Hematopoietic multipotent progenitor cell treated with erythropoietin and hydrocortisone succinate and interleukin-3 and kit ligand, for 4 days (in vitro differentiated cells): ENCODE measurements at places on chromosomes 4 and X.
A peak's percentile ranks its signal among the peaks of the same experiment; 100 is the strongest.

- DNase-seq = no peak
These were observed 293.2 kb upstream of the SLC7A11 start for GRCh38 chr4:138535316-138535715.

- no peak for DNase-seq
These were observed 50.5 kb downstream of the CXCL1 start for GRCh38 chr4:73919691-73920090.

DNA sequence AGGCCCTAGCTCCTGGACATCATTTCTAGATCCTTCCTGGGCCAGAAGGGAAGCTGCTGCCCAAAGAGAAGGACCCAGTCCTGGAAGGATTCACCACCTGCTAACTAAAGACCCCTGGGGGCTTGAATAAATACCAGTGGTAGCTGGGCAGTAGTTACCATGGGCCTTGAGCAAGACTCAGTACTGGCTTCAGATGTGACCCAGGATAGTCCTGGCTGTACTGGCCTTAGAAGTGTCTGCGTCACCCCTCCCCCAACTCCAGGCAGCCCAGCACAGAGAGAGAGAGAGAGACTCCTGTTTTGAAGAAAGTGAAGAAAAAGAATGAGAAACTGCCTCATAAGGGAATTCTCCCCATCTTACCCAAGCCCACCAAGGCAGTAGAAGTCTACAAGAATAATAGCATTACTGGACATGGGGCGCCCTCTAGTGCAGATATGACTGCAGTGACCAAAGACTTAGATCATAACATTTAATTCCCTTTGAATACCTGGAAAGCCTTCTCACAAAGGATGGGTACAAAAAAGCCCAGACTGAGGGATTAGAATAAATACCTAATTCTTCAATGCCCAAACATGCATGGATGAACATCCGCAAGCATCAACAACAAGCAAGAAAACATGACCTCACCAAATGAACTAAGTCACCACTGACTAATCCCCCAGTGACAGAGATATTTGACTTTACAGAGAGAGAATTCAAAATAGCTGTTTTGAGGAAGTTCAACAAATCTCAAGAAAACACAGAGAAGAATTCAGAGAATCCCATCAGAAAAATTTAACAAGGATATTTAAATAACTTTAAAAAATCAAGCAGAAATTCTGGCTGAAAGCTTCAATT is 171.8 kb downstream of the HNRNPD start:
- peak; percentile 83 for DNase-seq

- DNase-seq = peak; percentile 10
These were observed 1.0 kb upstream of the OTOP1 start for GRCh38 chr4:4227510-4228355.

DNA sequence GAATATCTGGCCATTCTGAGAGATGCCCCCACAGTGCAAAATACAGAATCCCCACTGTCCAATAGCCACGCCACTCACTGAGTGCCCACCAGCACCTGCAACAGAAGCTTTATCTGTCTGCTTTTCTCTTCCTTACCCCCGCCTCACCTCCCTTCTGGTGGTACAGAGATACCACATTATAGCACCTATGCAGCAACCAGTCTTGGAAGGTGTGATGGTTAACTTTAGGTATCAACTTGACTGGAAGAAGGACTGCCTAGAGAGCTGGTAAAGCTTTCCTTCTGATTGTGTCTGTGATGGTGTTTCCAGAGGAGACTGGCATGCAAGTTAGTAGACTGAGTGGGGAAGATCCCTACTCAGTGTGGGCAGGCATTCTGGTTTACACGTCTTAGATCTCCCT is 61.8 kb upstream of the TXK start:
- DNase-seq = no peak

DNA sequence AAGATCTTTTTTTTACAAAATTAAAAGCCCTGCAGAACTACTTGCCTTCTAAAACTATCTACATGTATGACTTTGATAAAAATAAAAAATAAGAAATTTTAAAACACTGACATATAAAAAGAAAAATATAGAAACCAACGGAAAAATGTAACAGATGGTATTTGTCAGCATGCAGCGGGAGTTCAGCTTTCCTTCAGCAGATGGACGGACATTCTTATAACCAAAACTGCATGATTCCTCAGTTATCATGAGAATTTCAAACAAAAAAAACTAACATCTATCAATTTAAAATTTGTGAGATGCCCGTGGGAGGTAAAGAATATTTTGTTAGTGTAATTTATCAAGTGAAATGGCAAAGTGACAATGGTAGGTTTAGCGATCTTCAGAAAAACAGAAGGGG is 23.2 kb downstream of the RWDD4 start:
- no peak for DNase-seq

DNA sequence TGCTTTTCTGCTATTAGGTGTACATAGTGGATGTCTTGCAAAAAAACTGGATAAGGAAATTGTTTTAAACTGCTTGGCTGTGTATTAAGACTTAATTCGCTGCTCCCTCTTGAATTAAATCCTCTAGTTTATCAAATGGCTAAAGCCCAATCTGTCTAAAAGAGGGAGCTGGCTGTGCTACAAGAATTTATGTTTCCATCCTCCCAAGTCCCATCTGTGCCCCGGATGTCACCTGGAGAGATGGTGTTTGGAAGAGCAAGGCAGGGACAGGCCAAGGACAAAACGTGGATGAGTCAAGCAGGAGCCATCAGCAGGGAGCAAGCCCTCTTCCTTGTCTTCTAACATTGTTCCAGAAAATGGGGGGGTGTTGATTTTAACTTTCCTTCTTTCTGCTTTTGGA is 171.3 kb upstream of the LCORL start:
- DNase-seq = no peak

GRCh38 chr4:94605241-94605805 is 152.4 kb upstream of the BMPR1B start:
- DNase-seq = no peak

DNA sequence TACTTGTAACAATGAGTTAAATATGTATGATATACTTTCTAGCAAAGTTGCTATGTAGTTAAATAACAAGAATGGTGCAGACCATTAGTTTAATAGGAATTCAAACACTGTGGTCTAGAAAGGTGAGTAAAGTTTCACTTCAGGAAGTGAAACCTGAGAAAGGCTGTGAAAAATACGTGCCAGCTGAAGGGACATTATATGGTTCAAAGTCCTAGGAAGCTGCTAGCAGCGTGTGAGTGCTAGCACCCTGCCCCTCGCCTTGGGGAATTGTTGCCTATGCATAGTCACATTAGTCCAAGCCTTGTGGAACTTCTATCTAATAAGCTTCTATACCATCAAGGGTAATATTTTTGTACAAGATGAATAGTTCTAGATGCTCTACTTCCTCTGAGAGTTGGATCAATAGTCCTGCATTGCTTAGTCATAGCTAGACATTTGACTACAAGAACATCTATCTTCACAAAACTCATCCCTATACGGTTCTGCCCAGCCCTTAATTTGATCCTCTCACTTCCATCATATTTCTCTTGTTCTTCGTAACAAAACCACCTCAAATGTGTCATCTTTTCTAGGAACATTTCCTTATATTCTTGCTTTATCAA is 45.8 kb upstream of the ARSJ start:
- DNase-seq = no peak

GRCh38 chrX:23344238-23344903 is 9.7 kb downstream of the PTCHD1 start:
- DNase-seq = no peak

- no peak for DNase-seq
These were observed 157.7 kb downstream of the SMIM20 start for GRCh38 chr4:26071688-26072087.

DNA sequence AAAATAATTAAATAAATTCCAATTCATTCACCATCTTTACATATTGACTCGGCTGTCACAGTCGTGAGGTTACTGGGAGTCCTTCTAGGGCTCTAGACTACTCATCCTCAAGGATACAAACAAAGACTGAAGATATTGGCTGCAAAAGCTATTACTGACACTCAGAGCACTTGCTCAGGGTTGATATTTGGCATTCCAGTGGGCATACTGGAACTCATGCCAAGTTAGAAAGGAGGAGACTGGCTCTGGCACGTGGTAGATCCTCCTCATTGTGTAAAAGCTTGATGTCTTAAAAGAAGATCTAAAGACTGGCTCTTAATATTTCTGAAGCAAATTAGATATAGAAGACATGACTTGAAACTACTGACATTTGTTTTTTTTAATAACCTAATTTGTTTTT is 172.7 kb downstream of the GPM6A start:
- DNase-seq = no peak

DNA sequence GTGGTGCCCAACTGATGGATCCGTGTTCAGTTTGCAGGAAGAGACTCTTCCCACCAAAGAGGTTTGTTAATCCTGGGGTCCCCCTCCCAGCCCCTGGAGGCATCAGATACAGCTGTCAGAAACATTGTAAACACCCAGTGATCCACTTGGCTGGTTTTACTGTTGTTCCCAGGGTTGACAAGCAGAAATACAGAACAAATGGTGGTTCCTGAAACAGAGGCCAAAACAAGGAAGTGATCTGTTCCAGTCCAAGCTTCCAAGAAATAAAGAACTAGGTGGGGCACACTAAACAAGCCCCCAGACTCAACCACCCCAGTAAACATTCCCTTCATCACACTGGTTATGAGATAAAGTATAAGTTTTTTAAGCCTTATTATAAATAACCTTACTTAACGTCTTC is 1.4 kb downstream of the TMLHE start:
- DNase-seq = no peak

GRCh38 chr4:17066972-17067371 is 168.5 kb upstream of the LDB2 start:
- no peak for DNase-seq

- DNase-seq = no peak
These were observed 1982.5 kb downstream of the ARAP2 start for GRCh38 chr4:34261799-34262314.

DNA sequence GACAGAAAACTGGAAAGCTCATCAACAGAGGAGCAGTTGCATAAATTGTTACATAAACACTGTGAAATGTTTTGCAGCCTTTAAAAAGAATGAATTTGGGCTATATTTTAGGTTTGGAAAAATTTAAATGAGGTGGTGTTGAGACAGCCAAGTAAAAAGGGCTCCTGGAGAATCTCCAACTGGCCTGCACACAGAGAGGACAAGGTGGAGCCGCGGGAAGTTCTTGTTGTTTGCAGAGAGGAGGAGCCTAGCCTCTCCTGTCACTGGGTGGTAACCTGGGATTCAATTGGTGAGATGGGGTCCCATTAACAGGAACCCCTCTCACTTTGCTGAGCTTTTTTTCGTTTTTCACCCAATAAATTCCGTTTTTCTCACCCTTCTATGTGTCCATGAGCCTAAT is 13.4 kb downstream of the GIMD1 start:
- no peak for DNase-seq

DNA sequence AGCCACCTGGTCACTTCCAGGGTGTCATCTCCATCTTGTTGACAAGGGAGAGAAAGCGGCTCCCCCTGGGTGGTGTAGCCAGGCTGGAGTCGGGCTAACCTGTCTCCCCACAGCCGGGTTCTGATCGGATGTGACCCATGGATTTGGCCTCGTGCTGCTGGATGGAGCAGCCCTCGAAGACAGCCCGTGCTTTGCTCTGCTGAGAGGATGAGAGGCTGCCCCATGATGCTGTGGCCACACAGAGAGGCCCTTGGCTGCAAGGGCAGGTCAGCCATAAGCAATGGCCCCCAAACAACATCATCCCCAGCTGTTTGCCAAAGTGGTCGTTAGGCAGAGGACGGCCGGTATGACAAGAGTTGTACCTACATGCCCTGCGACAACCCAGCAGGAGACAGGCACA is 106.6 kb downstream of the HMX1 start:
- no peak for DNase-seq

DNA sequence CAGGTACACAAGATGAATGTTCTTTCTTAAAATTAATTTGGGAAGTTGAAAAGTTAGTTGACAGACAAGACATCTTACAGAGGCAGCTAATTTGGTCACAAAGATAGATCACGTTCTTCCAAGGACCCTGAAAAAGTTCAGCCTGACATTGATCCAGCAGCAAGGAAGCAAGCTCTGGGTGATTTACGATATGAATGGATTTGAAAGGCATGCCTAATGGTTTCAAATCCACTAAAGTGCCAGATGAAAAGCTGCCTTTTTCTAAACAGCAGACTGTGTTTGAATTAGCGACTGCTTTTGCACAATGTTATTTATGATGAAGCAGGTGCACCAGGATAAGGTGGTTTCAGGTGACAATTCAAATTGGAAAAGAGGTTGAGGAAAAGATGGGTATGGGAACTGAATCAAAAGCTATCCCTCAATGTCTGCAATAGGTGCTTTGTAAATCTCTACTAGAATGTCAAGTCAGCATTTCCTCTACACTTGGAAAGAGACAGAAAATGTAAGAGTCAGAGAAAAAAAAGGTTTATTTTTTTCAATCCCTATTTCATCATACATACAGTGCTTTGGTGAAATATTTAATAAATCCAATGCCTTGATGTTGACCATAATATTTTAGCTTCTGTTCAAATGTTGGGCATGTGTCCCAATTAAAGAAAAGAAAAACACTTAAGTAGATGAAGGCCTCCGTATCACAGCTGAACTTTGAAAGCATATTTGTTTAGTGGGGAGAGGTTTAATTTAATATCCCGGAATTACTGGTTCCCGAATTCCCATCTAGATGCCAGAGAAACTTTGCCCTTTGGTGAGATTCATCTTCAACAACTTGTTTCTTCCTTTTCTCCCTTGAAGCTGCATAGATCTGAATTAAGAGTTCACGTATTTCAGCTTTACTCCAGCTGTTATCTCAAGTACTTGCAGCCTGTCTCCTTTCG is 6.0 kb downstream of the RASGEF1B start:
- DNase-seq = no peak

DNA sequence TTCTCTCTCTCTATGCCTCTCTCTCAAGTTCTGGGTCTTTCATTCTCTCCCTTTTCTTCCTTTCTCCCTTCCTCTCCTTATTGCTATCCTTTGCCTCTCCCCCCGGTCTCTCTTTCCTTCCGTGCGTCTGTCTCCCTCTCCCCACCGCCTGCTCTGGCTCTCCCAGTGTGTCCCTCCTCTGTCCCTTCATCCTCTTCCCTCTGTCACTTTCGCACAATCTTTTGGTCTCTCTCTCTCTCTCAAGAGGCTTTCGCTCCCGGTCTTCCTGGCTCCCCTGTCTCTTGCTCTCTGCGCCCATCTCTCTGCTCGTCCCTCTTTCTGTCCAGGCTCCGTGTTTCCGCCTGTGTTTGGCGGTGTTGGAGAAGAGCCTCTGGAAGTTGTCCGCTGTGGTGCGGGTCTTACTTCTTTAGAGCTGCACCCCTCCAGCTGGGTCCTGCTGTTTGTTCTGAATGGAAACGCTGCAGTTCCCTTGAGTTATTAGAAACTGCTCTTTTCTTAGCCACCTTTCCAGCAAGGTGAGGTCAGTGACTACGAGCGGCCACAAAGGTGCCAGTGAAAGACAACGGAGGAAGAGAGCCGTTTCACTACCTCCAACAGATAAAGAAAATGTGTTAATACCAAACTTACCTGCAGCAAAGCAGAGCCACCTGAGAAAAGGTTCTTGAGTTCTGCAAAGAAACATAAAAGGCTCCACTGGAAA is 1.1 kb downstream of the BMPR1B start:
- DNase-seq = no peak

- DNase-seq = peak; percentile 86
These were observed 98.4 kb downstream of the AREG start for GRCh38 chr4:74543231-74543781.

GRCh38 chr4:26048378-26048882 is 134.4 kb downstream of the SMIM20 start:
- no peak for DNase-seq

- no peak for DNase-seq
These were observed 2.4 kb downstream of the KLHL2 start for GRCh38 chr4:165209796-165210195.

GRCh38 chr4:53863158-53863557 is 201.2 kb downstream of the CHIC2 start:
- no peak for DNase-seq

- no peak for DNase-seq
These were observed 101.2 kb downstream of the CBR4 start for GRCh38 chr4:168908851-168909273.

- peak; percentile 84 for DNase-seq
These were observed 60.7 kb upstream of the ABCG2 start for GRCh38 chr4:88219099-88219498.
